ENCODE measurements at places on chromosomes 3 and 15.
A peak's percentile ranks its signal among the peaks of the same experiment; 100 is the strongest.

- DNase-seq, result no peak
- no peak overlapping the region for H3K27ac ChIP-seq
- no peaks in the 10 kb centered on the region for H3K36me3 ChIP-seq
- no peaks in the 10 kb centered on the region for H3K4me1 ChIP-seq
- H3K4me3 ChIP-seq, result no peak overlapping the region
Measured at GRCh38 chr3:77530870-77531269, 491.0 kb downstream of the ROBO2 start.

- no peaks in the 10 kb centered on the region for H3K27me3 ChIP-seq
- H3K36me3 ChIP-seq, result peaks cover 7% of the 10 kb centered on the region
- DNase-seq, result no peak
- no peaks in the 10 kb centered on the region for H3K4me1 ChIP-seq
Measured at GRCh38 chr15:68776477-68777270, 44.0 kb downstream of the ANP32A start.

DNA sequence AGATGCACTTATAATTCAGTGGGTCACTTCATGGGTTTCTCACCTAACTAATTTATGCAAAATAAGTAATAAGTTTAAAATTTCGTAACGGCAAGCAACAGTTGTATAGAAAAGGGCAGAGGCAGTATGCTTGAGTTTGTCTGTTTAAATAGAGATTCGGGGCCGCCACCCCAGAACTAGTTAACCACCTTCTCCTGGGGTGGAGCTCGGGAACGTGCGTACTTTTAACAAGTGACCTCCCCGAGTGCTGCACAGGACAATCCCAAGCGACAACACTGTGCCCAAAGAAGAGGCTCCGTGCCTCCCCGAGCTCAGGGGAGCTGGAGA, 439 bp downstream of the SSR3 start:
- H3K4me1 ChIP-seq, result no peaks in the 10 kb centered on the region
- H3K36me3 ChIP-seq, result peaks cover 2% of the 10 kb centered on the region
- H3K4me3 ChIP-seq, result peak overlapping the region; percentile 97
- peak overlapping the region; percentile 85 for H3K27ac ChIP-seq
- no peak for DNase-seq

- no peaks in the 10 kb centered on the region for H3K4me1 ChIP-seq
- no peak overlapping the region for H3K4me3 ChIP-seq
- H3K27me3 ChIP-seq, result no peaks in the 10 kb centered on the region
- DNase-seq, result no peak
- no peak overlapping the region for H3K27ac ChIP-seq
Measured at GRCh38 chr3:85342915-85343314, 384.1 kb downstream of the CADM2 start.

GRCh38 chr3:186210852-186211500, 102.1 kb upstream of the ETV5 start:
- no peaks in the 10 kb centered on the region for H3K4me1 ChIP-seq
- no peak for DNase-seq
- no peak overlapping the region for H3K4me3 ChIP-seq
- no peak overlapping the region for H3K27ac ChIP-seq

DNA sequence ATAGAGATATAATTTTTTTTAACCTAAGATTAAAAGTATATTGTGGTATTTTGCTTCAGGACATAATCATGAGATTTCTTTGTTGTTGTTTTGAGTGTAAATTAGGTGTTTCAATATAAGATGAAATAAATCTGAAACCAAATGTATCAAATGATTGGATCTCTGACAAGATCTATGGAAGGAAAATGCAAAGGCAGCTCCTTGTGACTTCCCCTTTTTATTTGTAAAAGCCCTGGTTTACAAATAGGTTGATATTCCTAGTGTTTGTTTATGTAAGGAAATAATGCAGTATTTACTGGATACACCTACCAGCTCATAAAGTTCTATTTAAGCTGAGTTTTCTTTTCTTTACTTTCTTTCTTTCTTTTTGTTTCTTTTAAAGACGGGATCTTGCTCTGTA, 35.9 kb downstream of the STT3B start:
- H3K27me3 ChIP-seq, result no peaks in the 10 kb centered on the region
- DNase-seq, result no peak
- no peaks in the 10 kb centered on the region for H3K36me3 ChIP-seq
- H3K4me3 ChIP-seq, result no peak overlapping the region
- no peak overlapping the region for H3K27ac ChIP-seq
- H3K4me1 ChIP-seq, result no peaks in the 10 kb centered on the region

- H3K4me1 ChIP-seq, result no peaks in the 10 kb centered on the region
- no peaks in the 10 kb centered on the region for H3K36me3 ChIP-seq
- no peak for DNase-seq
- no peaks in the 10 kb centered on the region for H3K27me3 ChIP-seq
- no peak overlapping the region for H3K27ac ChIP-seq
Measured at GRCh38 chr3:189787632-189788031, 156.4 kb downstream of the TP63 start.

GRCh38 chr3:58526515-58526957, 10.5 kb downstream of the ACOX2 start:
- no peaks in the 10 kb centered on the region for H3K27me3 ChIP-seq
- H3K4me3 ChIP-seq, result no peak overlapping the region
- no peak for DNase-seq
- H3K4me1 ChIP-seq, result peaks cover 44% of the 10 kb centered on the region

- no peak overlapping the region for H3K27ac ChIP-seq
- DNase-seq, result no peak
- no peaks in the 10 kb centered on the region for H3K36me3 ChIP-seq
Measured at GRCh38 chr3:46399098-46399497, 7.8 kb downstream of the CCR5AS start.

DNA sequence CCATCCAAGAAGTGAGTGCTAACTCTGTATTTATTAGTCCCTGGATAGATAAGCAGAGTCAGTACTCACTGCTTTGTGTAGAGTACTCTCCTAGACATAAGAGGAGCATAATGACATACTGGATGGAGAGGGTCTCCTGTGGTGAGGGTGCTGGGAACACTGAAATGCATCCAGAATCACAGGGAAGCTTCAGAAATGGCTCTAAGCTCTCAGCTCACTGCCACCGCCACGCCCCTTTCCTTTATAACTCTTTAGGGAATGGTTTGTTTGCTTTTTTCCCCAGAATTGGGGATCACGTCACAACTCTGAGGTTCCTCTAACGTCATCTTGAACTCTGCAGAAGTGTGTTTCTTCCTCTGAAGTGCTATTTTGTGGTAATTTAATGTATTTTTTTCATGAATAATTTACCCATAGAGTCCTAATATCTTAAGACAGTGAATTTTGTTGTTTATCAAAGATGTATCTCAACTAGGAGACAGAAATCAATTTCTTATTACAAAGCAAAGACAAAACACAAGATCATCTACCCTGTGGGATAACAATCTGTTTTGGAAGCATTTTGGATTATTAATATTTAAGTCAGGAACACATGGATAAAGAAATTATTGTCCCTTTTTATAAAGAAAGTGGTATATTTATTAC, 154.6 kb downstream of the PTPRG start:
- no peak overlapping the region for H3K27ac ChIP-seq
- H3K27me3 ChIP-seq, result no peaks in the 10 kb centered on the region
- no peaks in the 10 kb centered on the region for H3K4me1 ChIP-seq
- H3K36me3 ChIP-seq, result no peaks in the 10 kb centered on the region

GRCh38 chr3:170076715-170077238, 39.0 kb downstream of the GPR160 start:
- no peaks in the 10 kb centered on the region for H3K27me3 ChIP-seq
- H3K4me1 ChIP-seq, result peaks cover 25% of the 10 kb centered on the region
- DNase-seq, result no peak
- H3K4me3 ChIP-seq, result no peak overlapping the region
- peak overlapping the region; percentile 47 for H3K27ac ChIP-seq

DNA sequence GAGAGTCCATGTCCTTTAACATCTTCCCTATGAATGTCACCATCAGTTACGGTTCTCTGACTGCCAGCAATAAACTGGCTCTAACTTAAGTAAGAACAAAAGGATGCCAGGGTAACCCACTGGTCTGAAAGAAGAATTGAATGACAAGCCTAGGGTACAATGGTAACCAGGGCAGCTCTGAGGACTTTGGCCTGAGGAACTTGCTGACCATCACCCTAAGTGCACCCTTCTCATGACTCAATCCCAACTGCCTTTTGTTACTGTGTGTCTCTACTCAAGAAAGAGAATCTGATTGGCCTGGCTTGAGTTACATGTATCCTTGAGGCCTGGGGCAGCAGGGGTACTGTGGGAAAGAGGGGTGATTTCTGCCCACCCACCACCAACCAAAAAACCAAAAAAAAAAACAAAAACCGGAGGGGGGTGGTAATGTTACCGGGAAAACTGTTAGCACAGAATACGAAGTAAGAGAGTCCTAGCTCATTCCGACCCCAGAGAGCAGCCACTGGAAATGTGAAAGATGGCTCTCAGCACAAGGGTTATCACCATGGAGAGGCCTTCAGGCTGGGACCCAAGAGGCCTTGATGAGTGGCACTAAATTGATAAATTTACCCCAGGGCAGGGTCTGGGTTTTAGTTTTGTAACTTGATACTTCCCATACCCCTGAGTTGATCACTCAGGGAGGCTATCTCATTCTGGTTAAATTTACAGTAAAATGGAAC, 9.3 kb upstream of the SLC28A1 start:
- no peak for DNase-seq
- H3K4me1 ChIP-seq, result peaks cover 2% of the 10 kb centered on the region
- no peaks in the 10 kb centered on the region for H3K36me3 ChIP-seq

GRCh38 chr3:129764090-129764489, 129.4 kb downstream of the TMCC1 start:
- no peak overlapping the region for H3K4me3 ChIP-seq
- no peaks in the 10 kb centered on the region for H3K27me3 ChIP-seq
- H3K36me3 ChIP-seq, result no peaks in the 10 kb centered on the region
- no peak for DNase-seq

DNA sequence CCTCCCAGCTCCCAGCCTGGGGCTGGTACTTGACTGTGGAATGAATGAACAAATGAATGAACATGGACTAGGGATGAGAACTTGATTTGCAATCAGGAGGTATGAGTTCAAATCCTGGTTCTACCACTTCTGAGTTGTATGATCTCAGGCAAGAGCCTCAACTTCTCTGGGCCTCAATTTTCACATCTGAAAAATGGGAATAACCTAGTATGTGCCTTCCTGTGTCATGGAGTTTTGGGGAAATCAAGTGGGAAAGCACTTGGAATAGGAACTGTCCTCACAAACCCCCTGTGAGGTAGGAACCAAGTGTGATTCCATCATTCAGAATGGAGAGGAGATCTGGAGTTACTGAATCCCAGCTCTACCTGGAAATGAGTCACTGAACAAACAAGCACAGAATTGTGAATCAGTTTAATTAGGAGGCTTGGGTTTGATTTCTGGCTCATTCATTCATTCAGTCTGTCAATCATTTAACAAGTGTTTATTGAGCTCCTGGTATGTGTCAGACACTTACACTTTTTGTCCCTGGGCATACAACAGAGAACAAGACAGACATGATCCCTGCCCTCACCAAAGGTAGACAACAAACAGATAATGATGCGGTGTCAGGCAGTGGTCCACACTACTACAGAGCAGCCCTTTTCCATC, 29.7 kb downstream of the DNASE1L3 start:
- H3K27me3 ChIP-seq, result no peaks in the 10 kb centered on the region
- peaks cover 16% of the 10 kb centered on the region for H3K4me1 ChIP-seq
- no peaks in the 10 kb centered on the region for H3K36me3 ChIP-seq
- H3K27ac ChIP-seq, result no peak overlapping the region
- no peak for DNase-seq

All from kidney (tissue), 22 donors.